NCI-H1105 treated with DMSO at 0.1 percent for 48 hours (cell line): ENCODE measurements at places on chromosomes 7 and 10.

GRCh38 chr7:81715984-81716588 is 53.8 kb downstream of the HGF start:
- peak; percentile 47 for DNase-seq

GRCh38 chr7:139104091-139104450 is 5.4 kb downstream of the ZC3HAV1 start:
- DNase-seq, result no peak

- DNase-seq, result peak; percentile 17
Observed at GRCh38 chr7:115748123-115748738, 282.3 kb downstream of the TFEC start.

DNA sequence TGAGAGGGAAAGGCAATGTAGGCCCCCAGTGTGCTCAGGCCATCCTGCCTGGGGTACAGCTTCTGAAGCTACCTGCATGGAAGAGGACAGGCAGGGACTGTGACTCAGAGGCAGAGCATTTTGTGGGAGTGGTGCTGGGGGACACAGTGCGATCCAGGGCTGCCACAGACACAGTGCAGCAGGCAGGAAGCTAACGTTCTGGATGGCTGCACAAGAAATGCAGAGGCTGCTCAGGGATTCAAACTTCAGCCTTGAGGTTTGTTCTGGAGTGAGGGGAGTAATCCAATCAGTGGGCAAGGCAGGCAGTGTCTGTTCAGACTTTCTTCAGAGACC is 648.0 kb upstream of the IGFBP3 start:
- no peak for DNase-seq

DNA sequence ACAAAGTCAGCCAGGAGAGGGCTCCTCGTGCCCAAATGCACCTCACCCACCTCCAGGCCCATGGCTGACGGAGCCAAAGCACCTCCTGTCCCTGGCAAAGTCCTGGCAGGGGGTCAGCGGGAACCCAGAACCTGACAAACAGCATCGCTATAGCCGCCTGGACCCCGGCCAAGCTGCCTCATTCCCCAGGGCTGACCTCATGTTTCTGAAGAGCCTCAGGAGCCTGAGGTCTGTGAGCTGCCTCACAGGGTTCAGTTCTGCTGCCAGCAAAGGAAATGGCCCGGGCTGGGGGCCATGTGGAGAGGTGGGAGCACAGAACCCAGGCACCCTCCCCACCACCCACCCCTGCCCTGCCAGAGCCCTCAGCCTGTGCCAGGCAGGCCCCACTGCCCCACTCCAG is 4.2 kb upstream of the NANOS1 start:
- DNase-seq, result peak; percentile 8

DNA sequence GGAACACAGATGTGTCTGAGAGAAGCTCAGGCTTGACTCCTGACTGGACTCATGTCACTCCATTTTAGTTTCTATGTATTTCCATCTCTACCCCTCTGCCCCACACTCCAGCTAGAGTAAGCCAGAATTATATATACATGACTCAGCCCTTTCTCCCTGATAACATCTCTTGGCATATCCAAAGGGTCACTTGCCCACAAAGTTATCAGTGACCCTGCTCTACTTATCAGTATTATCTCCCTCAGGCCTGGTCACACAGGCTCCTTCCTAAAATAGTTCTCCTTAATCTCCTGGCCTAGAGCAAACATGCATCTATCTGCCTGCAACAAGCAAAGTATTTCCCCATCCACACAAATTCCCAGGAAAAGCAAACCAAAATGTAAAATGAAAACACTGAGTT is 598.3 kb downstream of the SUGCT start:
- no peak for DNase-seq

- DNase-seq, result no peak
Observed at GRCh38 chr7:132430041-132430855, 146.0 kb downstream of the PLXNA4 start.

- no peak for DNase-seq
Observed at GRCh38 chr10:30531751-30532530, 97.6 kb downstream of the LYZL2 start.

GRCh38 chr10:31759124-31759798 is 169.4 kb downstream of the ARHGAP12 start:
- peak; percentile 49 for DNase-seq
